ENCODE measurements at places on chromosomes 7 and 10.

GRCh38 chr10:12783293-12783692 lies 218.2 kb downstream of the CCDC3 start:
- no peak for ATAC-seq

- peak; percentile 49 for ATAC-seq
These were observed 29.3 kb upstream of the ERCC6 start for GRCh38 chr10:49568235-49568634.

- no peak for ATAC-seq
These were observed 463.3 kb upstream of the PODXL start for GRCh38 chr7:132019703-132020102.

DNA sequence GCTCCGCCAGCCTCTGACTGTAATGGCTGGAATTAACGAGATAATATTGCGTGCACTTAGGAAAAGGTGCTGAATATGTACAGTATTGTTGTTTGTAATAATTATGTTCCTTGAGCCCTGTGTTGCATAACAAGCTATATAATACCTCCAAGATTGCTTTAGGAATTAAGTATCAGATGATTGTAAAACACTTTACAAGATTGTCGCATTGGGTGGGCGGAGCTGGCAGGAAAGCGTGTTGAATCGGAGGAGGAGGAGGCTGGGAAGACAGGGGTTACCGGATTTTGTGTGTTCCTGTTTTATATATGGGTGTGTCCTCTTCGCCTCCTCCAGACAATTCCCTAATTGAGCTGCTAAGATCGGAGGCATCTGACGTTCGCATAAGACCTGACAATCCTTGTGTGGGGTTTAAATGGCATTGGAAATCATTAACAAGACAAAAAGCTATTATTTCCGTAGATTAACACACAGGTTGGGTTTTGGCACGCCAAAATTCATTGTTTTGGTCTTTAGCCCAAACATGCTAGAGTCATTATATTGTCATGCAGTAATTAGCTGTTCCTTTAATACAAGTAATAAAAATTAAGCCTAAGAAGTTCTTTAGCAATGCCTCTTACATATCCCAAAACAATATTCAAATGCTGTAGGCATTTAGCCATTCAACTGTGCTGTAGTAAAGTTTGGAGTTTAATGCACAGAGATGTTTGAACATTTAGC lies 192.9 kb upstream of the SH2B2 start:
- ATAC-seq = no peak

GRCh38 chr7:120738816-120739215 lies 119.1 kb downstream of the TSPAN12 start:
- no peak for ATAC-seq

- ATAC-seq = no peak
These were observed 6.7 kb upstream of the MGAM2 start for GRCh38 chr7:142104550-142105527.

- peak; percentile 62 for ATAC-seq
These were observed 1.4 kb upstream of the AKR1B15 start for GRCh38 chr7:134547397-134548054.

GRCh38 chr7:47601119-47601880 lies 19.4 kb upstream of the TNS3 start:
- ATAC-seq = peak; percentile 48

DNA sequence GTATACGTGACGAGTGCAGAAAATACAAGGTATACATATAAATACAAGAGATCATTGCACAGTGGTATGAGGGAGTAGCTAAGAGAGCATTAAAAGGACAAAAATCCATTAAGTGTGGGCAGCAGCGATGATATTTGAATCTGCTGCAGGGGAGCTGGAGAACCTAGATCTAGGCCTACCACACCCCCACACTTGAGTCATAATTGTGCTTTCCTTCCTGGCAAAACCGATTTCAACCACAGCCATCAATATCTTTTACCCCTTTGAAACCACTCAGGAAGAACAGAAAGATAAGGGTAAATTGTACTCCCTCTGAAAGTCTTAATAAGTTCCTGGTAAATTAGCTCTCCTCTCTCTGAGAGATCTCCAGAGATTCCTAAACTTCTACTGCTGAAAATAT lies 345.0 kb downstream of the SORCS1 start:
- ATAC-seq = no peak

DNA sequence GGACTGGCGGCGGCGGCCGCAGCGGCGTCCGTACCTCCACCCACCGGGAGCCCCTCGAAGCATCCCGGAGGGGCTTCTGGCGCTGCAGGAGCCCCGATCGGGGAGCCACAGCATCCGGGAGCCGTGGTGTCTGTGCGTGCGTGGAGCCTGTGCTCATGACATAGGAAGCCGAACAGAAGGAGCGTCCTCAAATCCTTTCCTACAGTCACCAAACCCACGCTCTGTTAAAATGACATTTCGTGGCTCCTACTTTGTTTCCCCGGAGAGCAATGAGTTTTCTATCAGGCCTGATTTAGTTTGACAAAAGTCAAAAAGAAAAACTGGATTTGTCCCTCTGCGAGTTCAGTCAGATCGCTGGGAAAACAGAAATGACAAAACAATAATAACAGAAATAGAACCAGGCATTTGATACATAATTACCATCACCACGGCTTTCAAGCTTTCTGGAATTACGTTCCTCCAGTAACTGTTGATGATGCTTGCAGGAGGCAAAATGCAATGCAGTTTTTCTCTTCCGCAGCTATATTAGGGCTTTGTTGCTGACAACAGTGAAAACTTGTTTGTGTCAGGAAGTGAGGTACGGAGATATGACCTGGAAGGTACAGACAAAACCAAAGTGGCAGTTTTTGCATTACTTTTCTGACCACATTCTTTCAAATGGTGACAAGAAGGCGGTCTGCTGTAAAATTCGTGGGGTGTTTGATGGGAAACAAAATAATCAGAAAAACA lies 219.3 kb upstream of the MKLN1 start:
- ATAC-seq = no peak

- no peak for ATAC-seq
These were observed 54.3 kb downstream of the BAIAP2L1 start for GRCh38 chr7:98346515-98347069.

DNA sequence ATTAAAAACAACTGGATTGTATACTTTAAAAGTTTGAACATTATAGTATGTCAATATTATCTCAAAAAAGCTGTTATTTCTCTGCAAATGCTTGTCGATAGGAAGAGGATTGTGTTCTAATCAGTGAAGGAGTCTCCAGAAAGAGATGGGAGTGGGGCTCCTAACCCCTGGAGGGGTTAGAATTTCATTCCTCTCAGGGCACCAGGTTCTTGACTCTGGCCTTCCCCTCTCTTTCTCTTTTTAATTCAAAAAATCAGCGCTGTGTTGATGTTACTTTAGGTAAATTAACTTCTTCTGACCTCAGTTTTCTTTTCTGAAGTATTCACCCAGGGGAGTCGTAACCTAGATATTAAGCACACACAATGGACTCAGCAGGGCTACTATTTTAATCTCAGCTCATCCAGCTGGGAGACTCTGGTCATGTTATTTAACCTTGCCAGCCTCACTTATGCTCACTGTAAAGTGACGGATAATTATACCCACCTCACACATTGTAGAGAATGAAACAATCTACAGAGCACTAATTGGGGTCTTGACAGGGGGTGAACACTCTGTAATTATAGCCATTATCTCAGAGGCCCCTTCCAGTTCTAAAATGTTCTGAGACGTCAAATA lies 59.4 kb downstream of the GCC1 start:
- no peak for ATAC-seq

DNA sequence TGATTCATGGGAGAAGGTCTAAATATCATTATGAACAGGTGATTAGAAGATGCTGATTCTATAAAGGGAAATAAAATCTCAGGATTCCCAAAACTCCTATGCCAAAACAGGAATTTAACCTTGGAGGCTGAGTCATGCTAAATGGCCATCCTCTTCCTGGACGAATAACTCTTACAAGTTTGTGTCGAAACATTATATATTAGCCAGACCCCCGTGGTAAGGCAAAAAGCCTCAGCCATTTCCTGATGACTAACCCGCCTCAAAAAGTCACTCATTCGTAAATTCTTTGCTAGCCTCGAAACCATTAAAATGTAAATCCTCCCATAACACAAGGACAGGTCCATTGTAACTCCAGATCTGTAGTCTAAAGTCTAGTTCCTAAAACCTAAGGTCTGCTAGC lies 32.0 kb downstream of the CUL2 start:
- no peak for ATAC-seq

DNA sequence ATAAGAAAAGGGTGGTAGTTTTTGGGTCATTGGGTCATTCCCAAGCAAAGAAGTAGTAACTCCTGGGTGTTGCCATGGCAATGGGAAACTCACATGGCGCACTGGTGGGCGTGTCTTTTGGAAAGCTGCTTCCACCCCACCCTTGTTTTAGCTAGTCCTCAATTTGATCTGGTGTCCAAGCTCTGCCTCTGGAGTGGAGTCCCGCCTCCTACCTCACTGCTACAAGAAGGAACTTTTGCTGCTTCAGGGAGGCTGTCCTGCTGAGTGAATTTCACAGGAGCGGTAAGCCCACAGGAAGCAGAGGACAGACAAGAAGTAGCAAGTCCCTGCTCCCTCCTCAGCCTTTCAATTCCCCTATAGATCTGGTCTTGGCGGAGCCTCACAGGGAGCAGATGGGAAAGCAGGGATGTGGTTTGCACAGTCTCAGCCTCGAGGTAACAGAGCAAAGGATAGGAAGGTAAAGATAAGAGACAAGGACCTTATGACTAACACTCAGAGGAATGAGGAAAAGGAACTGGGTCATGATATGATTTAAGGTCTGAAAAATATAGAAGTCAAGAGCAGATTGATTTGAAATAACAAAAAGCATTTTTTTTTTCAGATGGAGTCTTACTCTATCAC lies 700.3 kb downstream of the TNS3 start:
- ATAC-seq = no peak

DNA sequence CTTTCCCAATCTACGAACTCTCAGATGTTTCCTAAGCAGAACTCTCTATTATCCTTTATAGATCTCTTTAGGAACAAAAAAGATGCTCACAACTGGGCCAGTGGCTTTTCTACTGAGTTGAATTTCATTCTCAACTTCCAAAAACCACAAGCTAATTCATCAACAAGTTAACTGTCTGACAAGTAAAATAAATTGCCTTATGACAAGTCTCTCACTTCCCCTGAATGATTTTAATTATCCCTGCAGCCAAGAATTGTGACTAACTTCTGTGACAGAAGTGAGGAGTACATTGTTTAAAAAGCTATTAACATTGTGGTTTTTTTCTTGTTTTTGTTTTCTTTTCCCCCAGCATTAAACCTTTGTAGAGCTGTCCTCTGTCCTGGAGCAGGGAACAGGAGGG lies 343.1 kb downstream of the HPSE2 start:
- no peak for ATAC-seq

DNA sequence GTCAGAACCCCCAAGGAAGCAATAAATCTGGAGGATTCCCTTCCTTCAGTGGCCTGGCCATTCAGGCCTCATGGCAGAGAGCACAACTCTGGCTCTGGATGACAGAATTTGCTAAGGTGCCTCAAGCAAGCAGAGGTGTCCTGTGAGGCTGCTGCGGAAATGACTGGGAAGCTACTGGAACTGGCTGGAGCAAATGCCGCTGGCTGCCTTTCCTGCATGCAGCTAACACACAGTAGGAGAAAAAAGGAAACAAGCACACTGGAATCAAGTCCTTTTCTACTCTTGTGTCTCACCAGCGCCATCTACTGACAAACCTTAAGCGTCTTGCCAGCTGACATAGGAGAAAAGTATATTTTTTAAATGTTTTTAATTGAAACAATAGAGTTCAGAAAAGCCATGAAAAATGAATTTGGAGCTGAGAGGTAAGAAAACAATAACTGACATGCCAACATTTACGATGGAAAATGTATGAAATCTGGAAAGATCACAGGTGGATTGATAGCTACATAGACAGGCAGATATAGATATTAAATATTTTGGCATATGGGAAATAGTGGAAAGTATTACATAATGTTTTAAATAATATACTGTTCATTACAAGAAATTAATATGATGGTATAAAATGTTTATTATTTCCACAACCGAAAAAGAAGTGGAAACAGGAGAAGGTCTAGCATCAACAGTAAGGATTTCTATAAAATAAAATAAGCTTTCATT lies 951.6 kb downstream of the ANKRD7 start:
- no peak for ATAC-seq

DNA sequence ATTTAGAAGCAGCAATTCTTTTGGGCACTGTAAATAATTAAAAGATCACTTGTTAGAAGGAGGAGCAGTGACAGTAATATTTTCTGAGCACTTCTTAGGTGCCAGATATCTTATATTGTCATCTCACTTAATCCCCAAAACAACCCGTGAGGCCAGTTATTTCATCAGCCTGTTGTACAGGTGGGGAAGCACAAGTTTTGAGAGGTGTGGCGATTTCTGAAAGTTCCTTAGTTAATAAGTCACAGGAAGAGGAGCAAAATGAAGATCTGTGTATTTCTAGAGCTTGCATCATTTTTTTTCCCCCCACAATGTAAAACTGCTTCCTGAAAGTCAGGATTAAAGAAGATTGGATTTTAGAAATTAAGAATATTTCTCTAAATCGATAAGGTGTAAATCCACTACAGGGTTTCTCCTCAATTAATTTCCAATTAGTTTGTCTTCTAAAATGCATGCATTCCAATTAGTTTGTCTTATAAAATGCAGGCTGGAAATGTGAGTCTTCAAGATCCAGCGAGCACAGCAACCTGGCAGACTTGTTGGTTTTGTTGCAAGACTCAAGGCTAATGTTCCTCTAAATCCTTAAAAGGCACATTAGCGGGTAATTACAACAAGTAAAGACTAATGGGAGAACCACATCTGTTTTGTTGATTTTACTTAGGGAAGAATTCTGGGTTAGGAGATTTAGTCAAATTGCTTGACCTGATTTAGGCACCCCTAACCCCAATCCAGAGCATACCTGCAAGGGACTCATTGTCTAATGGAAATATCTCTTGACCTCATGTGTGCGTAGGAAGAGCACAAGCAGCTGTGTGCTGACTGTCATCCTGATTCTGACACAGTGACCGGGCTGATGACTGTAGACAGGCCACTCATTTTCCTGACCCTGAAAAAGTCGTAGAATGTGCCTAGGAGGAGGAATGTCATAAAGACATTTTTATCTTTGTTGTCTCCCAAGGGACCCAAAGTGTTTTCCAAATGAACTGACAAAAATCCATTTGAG lies 272.0 kb downstream of the BAMBI start:
- no peak for ATAC-seq

GRCh38 chr10:94251098-94251497 lies 111.6 kb downstream of the NOC3L start:
- no peak for ATAC-seq
